ENCODE measurements at places on chromosomes 5 and 9. TPM values are rescaled to one million over a fixed set of nuclear protein-coding genes. Genes with fewer than 3 reads are reported as not detected.

- no peaks in the 10 kb centered on the region for H3K36me3 ChIP-seq
- no peak for DNase-seq
- no peaks in the 10 kb centered on the region for H3K4me1 ChIP-seq
- H3K27ac ChIP-seq = no peak overlapping the region
Measured at GRCh38 chr9:80948066-80948465, 741.3 kb downstream of the TLE1 start.

The ERAP2 gene
- total RNA-seq = 54.4 TPM

GRCh38 chr9:129968690-129969485, 74.1 kb downstream of the FNBP1 start:
- no peaks in the 10 kb centered on the region for H3K27me3 ChIP-seq
- peaks cover 42% of the 10 kb centered on the region for H3K36me3 ChIP-seq

GRCh38 chr9:20187318-20187717, 398.5 kb upstream of the SLC24A2 start:
- H3K27ac ChIP-seq = no peak overlapping the region
- DNase-seq = no peak
- no peak overlapping the region for H3K4me3 ChIP-seq
- peaks cover 5% of the 10 kb centered on the region for H3K36me3 ChIP-seq

All from activated T-helper 1 cell treated with anti-CD3 and anti-CD28 coated beads, Interleukin-12 subunit alpha, Interleukin-12 subunit beta, Interleukin-2, Interleukin-4 antibody, amounts not matched to agents 30 ng/mL and 10 ng/mL and 1 ng/mL, durations not matched to agents 14 hours and 24 hours and 36 hours (primary cell).